ENCODE measurements at places on chromosomes 2 and 18.

- no peak for DNase-seq
These were observed 142.2 kb downstream of the PLCL1 start for GRCh38 chr2:197946562-197946961.

- no peak for DNase-seq
These were observed 137.6 kb upstream of the FN1 start for GRCh38 chr2:215573496-215573895.

DNA sequence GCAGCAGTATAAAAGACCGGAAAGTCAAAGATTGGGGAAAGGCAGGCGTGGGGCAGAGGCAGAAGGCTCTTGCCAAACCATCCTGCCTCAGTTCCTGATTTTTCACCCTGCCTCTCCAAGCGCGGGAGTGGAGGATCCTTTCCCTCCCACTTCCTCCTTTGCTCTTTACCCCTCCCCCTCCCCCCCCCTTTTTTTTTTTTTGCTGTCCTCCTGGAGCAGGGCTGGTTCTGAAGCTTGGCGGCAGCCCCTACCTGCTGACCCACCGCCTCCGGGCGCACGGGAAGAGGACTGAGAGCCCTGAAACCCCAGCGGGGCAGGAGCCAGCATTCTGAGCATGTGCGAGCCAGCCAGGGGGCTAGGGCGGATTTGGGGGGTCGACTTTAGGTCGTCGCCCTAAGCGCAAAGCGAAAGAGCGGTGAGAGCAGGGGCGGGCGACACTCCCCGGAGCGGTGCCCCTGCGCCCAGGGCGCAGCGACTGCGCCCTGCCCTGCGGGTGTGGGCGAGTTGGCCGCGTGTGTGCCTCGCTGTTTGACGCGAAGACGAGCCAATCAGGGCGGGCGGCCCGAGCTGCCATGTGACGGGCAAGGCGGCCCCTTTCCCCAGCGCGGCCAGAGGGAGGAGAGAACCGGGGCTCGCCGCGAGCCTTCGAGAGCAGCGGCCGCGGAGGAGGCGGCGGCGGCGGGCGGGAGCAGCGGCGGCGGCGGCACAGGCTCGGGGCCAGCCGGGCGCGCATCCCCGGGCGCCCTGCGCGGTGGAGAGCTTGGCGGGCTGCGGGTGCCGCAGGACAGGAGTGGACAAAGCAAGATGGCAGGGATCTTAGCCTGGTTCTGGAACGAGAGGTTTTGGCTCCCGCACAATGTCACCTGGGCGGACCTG, at the start of gene CERS6:
Gene CERS6 (plus strand): TSS at position 628 of the 876 bp plus-strand sequence. CDS start 177 bp downstream, at position 805.
- peak; percentile 61 for DNase-seq

- no peak for DNase-seq
These were observed 53.5 kb upstream of the SMAD2 start for GRCh38 chr18:47983946-47984345.

DNA sequence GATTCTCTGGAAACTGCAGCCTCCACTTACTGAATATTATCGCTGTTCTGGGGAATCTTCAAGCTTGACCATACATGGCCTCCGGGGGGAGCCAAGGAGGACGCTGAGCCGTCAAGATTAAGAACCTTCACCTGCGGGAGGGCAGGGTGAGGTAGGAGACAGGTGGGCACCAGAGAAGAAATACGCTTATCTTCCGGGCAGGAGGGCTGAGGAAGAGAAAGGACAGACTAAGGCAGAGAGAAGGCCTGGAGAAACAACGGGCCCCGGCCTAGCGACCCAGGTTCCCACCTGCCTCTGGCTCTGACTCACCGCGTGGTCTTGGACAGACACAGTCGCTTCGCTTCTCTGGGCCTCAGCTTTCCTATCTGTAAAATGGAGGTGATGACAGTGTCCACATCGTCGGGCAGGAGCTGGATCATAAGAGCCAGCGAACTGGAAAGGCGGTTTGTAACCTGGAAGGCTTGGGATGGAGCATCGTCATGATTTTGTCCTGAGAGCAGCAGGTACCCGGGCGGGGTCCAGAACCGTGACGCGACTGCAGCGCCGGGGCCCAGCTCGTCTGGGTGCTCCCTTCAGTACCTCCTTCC, 659 bp downstream of the ZNF142 start:
- no peak for DNase-seq

DNA sequence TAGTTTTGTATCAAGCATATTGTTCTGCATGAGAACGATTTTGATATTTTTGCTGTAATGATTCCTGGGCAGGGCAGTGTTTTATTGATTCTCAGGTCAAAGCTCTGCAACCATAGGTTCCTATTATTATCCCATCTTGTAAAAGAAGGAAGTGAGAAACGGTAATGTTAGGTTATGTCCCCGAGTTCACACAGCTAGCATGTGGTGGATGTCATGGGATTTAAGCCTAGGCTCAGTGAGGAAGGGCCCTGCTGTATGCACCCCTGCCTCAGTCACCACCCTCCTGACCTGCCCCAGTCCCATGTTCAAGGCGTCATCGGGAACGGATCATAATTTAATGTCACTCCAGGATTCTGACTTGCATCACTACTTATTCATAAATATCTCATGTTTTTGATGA, 10.7 kb downstream of the ACP1 start:
- DNase-seq, result no peak
